ENCODE measurements at places on chromosomes 2 and 18.

DNA sequence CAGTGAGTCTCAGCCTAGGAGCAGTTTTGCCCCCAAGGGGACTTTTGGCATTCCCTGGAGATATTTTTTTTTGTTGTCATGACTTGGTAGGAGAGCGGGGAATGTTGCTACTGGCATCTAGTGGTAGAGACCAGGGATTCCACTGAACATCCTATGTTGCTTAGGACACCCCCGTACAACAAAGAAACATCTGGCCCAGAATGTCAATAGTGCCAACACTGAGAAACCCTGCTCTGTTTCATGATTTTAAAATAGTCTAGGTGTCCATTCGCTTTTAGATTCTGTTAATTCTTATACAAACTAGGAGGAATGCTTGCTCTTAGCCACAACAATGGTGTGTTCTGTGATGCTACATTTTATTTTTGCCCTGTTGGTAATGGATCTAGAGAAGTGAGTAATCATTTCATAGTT is 225.8 kb upstream of the SIX3 start:
- no peak for DNase-seq

GRCh38 chr18:53701697-53702096 is 522.8 kb downstream of the MBD2 start:
- no peak for DNase-seq

GRCh38 chr2:127072396-127072795 is 34.6 kb downstream of the BIN1 start:
- DNase-seq, result no peak

DNA sequence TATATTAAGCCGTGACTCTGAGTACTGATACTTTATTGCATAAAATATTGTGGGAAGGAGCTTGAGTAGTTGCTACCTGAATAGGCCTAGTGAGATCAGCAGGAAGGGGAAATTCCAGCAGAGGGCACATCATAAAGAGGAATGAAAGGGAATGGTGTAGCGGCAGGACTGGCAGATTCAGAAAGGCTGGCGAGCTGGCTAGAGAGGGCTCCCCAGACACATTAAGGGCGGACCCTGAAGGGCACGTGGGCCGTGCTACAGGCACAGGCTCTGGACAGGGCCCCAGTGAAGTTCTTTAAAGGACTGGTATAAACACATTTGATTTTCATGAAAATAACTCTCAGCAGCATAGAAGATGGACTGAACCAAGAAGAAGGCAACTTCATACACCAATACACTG is 43.0 kb downstream of the PTPN2 start:
- DNase-seq, result no peak

DNA sequence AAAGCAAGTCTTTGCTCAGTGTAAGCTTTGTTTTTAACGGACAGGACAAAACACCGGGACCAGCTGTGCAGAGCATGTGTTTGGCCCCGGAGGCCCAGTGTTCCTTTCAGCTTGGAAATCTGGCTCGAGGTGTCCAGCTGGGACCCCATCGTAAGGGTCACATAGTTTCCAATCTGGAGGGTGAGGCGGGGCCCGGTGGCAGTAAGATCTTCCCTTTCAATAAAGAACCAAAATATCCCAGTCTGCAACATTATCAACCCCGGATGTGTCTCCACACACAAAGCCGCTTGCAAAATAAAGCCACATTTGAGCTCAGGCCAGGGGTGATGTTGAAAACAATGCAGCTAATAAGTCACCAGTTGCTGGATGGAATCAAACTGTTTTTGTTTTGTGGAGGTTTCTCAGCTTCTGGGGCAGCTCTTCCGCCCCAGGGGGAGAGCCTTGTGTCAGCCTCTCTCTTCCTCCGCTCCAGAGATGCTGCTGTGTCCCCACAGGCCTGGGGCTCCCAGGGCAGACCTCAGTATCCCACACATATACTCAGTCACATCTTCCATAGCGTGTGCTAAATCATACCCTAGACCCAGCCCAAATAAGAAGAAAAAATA is 138.6 kb upstream of the GLI2 start:
- DNase-seq, result no peak

DNA sequence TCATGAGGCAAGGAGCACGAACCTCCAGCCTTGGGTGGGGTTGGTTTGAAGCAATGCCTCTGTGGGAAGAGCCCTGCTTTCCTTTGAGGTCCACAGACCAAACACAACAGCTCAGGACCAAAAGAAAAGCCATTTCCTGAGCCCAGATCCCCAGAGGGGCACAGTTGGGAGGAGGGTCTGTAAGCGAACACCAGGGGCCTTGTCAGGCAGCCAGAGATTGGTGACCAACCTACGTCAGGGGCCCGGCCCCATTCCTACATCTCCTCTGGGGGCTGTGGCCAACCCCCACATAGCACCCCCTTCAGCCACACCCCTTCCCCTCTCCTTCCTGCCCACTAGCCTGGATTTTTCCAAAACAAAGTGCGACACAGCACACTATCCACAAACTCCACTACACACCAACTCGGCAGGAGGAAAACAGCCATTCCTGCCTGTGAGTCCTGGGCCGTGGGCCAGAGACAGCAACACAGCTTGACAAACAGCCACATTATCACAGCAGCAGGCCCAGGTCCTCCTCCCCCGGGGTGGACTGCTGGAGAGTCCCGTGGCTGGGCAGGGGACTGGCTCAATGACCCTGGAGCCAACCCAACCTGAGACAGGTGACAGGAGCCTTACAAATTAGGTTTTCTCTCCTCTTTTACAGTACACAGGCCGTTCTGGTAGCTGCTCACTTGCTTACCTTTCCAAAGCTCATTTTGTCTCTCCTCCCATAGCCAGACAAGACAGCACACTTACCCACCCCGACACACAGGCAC is 98.8 kb downstream of the TNS1 start:
- DNase-seq, result no peak

GRCh38 chr2:39736640-39737039 is 42.4 kb downstream of the THUMPD2 start:
- DNase-seq, result no peak

GRCh38 chr18:36179562-36180355 is 7.5 kb upstream of the MOCOS start:
- no peak for DNase-seq

DNA sequence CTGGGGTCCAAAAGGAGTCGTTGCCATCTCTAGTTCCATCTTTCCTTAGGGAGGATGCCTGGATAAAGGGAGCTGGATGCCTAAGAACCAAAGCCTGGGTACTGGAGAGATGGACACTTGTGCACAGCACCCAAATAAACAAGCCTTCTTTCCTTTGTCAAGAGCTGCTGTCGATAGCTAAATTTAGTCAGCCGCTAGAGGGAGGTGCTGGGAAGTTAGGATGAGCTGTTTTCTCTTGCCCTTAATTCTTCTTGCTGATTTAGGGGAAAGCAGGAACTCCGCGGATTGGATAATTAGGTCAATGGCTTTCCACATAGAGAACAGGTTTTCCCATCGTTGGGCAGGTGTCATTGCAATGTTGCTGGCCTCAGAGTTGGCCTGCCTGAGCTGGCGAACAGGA is 30.9 kb upstream of the SERPINB12 start:
- no peak for DNase-seq

DNA sequence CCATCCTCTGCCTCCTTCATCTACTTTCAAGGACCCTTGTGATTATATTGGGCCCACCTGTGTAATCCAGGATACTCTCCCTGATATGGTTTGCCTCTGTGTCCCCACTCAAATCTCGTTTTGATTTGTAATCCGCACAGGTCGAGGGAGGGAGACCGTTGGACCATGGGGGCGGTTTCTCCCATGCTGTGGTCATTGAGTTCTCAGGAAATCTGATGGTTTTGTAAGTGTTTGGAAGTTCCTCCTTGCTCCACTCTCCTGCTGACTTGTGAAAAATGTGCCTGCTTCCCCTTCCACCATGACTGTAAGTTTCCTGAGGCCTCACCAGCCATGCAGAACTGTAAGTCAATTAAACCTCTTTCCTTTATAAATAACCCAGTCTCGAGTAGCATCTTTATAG is 42.0 kb upstream of the EML6 start:
- DNase-seq, result no peak

DNA sequence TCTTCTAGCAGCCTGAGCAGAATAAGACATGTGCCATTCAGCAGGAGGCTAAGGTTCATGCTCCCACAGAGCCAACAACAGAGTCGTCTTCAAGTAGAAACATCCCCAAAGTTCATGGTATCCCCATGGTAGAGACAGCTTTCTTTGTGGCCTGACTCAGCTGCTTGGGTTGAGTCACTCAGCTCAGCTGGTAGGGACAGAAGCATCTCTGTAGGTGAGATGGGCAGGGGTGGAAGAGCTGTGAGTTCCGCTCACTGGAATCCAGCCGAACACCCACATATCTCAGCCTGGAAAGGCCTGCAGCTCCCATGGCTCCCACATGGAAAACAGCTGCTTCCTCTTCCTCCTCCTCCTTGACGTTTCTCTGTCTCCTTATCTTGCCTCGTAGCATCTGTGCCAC is 792.7 kb downstream of the RNF144A start:
- DNase-seq, result no peak

All from stimulated activated CD8-positive, alpha-beta memory T cell treated with anti-CD3 and anti-CD28 coated beads, Interleukin-7, amount 100 ng/mL, for 48 hours (primary cell).